ENCODE measurements at places on chromosomes 6 and 20. TPM values are rescaled to one million over a fixed set of nuclear protein-coding genes. Genes with fewer than 3 reads are reported as not detected.

SCGN gene
- not detected for total RNA-seq

CAGE1 gene
- 0.33 TPM for total RNA-seq

FAM110A gene
- 5.4 TPM for total RNA-seq

SLC13A3 gene
- total RNA-seq, result 4.2 TPM

TMEM244 gene
- total RNA-seq, result not detected

GINS1 gene
- total RNA-seq, result 7.9 TPM

LAMA5 gene
- 5.6 TPM for total RNA-seq

SLC44A4 gene
- total RNA-seq, result 0.27 TPM

DNA sequence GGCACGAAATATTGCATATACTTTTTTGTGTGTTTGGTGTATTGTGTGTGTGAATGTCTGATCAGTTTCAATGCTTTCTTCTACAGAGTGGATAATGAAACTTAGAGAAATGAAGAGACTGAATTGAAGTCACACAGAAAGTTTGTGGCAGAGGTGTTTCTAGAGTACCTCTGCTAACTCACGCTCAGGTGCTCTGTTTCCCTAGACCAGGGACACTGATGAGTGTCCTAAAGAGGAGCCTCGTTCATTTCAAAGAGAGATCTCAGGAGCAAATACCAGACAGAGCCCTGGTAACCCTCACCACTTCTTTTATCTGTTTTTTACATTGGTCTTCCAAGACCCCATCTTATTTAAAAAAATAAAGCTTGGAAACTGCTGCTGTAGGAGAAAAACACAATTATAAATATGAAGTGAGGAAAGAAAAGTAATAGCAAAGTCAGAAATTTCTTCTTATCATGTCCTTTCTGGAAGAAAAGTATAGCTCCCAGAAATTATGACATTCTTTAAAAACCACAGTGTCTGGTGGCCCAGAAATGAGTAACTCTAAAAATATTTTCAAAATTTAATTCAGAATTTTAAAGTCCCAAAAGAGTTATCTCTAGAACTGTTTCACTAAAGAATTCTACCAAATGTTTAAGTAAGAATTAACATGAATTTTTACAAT is 720.6 kb downstream of the RFPL4B start:
- DNase-seq, result peak; percentile 73

DNA sequence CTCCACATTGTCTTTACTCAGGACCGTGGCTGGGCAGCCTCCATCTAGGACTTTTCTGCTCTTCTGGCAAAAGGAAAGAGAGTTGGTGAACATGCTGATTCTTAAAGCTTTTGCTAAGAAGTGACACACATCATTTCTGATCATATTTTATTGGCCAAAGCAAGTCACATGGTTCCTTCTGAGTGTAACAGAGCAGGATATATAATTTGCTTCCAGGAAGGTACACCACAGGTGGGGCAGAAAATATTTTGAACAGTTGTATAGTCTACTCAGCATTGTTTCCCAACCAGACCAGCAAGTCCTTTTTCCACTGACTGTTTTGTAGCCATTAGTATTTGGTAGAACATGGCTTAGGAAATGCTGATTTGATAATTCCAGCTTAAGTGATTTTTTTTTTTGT is 73.5 kb downstream of the AKAP7 start:
- no peak for DNase-seq

DNA sequence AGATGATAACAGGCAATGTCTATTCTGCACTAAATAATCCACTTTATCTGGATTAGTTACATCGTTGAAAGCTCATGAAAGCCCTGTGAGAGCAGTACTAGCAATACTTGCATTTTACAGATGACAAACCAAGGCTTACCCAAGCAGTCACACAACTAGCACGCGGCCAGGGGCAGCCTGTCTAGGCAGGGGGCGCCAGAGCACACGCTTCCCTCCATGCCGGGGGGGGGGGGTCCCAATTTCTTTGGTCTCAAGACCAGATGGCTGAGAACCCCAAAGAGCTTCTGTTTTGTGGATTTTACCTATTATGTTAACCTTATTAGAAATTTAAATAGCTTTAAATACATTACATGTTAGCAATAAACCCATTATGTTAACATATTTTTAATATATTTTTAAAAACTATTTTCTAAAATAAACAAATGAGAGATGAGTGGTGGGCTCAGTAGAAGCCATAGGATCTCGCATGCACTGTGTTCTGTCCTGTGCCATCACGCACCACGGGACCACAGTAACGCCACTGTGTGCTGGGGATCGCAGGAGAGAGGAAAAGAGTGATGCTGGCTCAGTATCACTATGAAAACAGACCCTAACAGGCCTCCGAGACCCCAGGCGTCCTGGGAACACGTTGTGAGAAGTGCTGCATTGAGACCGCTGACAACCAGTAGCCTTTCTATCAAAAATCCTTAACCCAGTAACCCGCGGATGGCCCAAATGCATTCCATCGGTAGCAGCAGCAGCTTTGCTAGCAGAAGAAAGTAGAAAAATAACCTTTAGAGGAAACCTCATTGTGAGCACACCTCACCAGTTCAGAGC is 5.3 kb upstream of the PRR18 start:
- DNase-seq, result peak; percentile 62

- no peak for DNase-seq
Observed at GRCh38 chr6:170039156-170040114, 251.4 kb downstream of the DLL1 start.

DNA sequence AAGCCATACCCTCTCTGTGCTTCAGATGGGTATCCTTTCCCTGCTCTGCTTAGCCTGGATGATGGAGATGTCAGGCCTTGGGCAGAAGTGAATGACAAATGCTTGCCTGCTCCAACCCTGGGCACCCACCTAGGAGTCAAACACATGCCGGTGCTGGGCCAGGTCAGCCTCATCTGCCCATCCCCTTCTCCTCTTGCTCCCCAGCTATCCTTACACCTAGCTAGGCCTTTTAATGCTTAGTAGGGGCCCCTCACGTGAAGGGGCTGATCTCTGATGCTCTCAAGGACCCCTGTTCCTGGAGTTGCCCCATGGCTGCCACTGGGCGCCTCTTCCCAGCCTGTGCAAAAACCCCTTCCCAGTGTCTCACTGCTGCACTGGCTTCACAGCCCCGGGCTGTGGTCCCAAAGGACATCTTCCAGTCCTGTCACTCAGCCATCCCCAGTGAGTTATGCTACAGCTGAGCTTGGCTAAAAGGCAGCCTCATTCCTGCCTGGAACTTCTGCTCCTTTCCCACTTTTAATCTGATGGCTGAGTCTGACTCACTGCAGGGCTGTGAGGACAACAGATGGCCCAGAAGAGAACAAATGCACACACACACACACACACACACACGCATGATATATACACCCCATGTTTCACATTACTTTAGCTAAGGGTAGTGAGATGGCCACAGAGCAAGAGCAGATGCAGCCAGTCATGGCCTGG is 12.8 kb upstream of the SDCBP2 start:
- peak; percentile 64 for DNase-seq

GRCh38 chr6:138546733-138547185 is 47.5 kb upstream of the NHSL1 start:
- DNase-seq, result no peak

GRCh38 chr20:42474646-42475045 is 715.1 kb downstream of the PTPRT start:
- DNase-seq, result no peak

DNA sequence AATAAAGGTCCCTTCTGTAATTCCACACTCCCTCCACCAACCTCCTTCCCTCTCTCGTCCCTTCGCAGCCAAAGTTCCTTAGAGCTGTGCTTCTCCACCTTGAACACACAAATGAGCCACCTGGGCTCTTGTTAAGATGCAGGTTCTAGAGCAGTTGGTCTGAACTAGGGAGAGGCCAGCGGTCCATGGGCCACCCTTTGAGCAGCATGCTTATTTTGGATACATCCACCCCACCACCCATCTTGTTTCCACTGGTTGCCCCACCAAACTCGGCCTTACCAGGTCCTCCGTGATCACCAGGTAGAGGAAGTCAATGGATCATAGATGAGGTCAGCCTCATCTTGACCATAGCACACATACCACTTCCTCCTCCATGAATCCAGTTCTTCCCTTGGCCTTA is 7.3 kb upstream of the BPIFA2 start:
- DNase-seq, result no peak

- DNase-seq, result peak; percentile 14
Observed at GRCh38 chr20:47543006-47543431, 41.3 kb downstream of the NCOA3 start.

DNA sequence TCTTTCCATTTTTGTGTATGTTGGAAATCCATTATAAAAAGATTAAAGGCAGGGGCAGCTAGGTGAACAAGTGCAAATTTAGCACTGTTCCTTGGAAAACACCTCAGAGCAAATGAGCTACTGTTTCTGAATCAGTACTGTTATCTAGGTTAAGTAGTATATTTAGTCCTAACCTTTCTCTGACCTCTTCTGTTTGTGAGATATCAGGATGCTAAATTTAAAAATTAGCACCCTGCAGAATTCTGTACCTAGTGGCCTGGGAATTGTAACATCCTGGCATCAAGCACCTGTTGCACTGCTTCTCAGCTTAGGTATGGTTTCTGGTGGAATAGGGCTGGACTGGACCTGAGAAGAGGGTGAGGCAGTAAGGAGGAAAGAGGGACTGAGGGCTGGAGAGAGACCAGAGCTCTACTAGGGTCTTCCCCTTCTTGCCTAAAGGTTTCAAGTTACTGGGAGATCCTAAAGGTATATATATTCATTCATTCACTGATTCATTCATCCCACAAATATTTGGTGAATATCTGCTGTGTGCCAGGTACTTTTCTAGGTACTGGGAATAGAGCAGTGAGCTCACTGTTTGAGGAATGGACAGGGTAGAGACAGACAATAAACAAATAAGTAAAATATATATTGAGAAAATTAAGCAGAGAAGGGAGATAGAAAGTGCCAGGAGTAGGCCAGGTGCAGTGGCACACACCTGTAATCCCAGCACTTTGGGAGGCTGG is 5.2 kb downstream of the ZNF76 start:
- no peak for DNase-seq

DNA sequence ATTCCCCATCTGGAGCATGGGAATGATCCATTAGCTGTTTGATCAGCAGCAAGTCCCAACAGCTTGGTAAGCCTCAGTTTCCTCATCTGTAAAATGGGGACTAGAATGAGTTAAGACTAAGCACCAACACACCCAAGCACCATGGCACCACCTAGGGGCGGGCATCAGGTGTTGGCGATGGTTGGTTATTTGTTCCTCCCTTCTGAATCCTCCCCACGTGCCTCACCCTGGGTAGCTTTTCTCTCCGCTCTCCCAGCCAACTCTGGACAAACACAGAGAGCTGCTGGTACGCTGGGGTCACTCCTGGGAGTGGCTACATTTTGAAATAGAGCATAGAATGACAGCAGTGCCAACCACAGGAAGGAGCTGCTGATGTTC is 13.3 kb upstream of the ITPR3 start:
- DNase-seq, result no peak

- no peak for DNase-seq
Observed at GRCh38 chr20:24519476-24519875, 50.0 kb downstream of the SYNDIG1 start.

DNA sequence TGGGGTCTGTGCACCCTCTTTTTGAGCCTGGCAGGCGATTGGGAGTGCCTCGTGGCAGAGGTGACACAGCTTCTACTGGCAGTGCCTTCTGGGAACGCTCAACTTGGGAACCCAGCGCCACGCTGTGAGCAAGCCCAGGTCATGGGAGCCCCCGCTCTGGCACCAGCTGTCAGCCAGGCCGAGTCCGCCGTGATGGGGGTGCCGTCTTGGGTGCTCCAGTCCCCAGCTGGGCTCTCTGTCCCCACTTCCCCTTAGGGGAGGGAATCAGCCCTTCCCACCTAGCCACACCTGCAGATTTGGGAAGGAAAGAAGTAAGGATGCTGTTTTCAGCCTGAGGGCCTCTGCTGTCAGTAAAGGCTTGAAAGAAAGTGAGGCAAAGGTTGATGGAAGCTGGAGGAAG is 31.0 kb upstream of the NTSR1 start:
- no peak for DNase-seq

GRCh38 chr6:160457823-160458222 is 109.6 kb downstream of the SLC22A3 start:
- no peak for DNase-seq

- no peak for DNase-seq
Observed at GRCh38 chr20:59770270-59770669, 163.2 kb downstream of the SYCP2 start.

GRCh38 chr6:36927691-36928546 is 26.6 kb upstream of the PI16 start:
- DNase-seq, result peak; percentile 37

- DNase-seq, result no peak
Observed at GRCh38 chr20:21230220-21230619, 72.9 kb upstream of the XRN2 start.

DNA sequence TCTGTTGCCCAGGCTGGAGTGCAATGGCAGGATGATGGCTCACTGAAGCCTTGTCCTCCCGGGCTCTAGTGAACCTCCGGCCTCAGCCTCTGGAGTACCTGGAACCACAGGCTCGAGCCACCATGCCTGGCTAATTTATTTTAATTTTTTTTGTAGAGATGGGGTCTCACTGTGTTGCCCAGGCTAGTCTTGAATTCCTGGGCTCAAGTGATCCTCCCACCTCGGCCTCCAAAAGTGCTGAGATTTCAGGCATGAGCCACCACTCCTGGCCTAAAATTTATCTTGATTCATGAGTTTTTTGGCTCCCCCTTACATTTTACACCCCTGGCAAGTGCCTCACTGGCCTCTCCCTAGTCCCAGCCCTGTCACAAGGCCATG is 2.5 kb upstream of the SLC29A1 start:
- DNase-seq, result no peak

DNA sequence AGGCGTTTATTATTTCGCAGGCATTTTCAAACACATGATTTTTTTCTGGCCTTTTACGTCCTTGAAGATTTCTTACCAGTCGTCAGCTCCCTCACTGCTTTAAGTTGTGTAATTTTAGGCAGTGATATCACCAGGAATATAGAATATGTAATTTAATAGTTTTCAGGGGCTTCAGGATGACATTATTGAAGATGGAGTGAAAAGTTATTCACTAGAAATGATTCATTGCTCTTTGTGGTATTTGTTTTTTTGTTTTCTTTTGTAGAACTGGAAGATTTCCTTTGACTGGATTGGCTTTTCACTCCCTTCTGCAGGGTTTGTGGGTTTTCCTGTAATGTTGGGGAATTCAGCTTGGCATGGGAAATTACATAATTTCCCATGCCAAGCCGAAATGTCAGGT is 2.0 kb downstream of the LRRC1 start:
- DNase-seq, result no peak

DNA sequence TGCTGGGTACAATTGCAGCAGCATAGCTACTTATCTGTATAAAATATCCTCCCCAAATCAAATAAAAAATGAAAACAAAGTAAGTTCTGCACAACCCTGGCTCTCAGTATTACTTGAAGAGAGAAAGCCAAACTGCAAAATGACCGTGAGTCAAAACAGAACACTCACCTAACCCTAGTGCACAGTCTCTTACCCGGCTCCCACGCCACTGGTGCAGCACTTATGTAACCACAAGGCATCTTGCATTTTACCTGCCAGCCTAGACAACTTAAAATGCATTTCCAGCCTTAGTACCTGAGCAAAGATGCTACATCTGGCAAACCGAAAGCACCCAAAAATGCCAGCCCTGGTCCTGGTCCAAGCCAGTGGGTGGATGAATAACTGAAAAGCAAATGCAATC is 12.4 kb upstream of the SIRPB1 start:
- DNase-seq, result no peak

- DNase-seq, result peak; percentile 35
Observed at GRCh38 chr20:38970302-38970701, 8.2 kb downstream of the DHX35 start.

- peak; percentile 62 for DNase-seq
Observed at GRCh38 chr6:116580198-116580597, 8.9 kb downstream of the RWDD1 start.
